ENCODE measurements at places on chromosomes 11 and 22. TPM values are rescaled to one million over a fixed set of nuclear protein-coding genes. Genes with fewer than 3 reads are reported as not detected.

The SCGB1A1 gene
- total RNA-seq: not detected

The EFEMP2 gene
- 9.0 TPM for total RNA-seq

- peaks cover 2% of the 10 kb centered on the region for H3K4me1 ChIP-seq
- H3K27me3 ChIP-seq: peaks cover 6% of the 10 kb centered on the region
- H3K4me3 ChIP-seq: no peak overlapping the region
Measured at GRCh38 chr11:86740628-86741483, 59.5 kb upstream of the PRSS23 start.

DNA sequence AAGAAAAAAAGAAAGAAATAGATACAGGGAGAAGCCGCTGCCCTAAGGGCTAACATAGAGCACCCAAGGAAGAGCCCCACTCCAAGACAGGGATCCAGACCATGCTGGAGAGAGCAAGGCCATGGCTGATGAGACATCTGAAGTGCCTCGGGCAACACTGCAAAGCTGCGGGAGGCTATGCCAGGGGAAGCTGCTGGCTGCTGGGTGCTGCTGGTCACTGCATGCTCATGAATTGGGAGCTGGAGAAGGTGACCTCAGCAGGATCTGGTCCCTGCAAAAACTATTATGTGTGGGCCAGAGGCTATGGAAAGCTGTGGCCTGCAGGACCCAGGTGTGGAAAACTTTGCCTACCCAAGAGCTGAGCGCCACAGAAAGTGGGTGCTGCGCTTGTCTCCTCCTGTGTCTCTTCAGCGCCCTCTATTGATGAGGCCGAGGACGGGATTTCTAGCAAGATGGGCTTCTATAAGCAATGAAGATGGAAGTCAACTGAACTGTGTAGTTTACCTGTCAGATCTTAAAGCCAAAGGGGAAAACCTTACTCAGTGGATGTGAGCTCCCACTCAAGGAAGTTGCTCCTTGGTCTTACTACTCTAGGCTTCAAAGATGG lies 17.3 kb upstream of the SLC29A2 start:
- DNase-seq: peak; percentile 87
- H3K4me1 ChIP-seq: peaks cover 10% of the 10 kb centered on the region
- no peak overlapping the region for H3K4me3 ChIP-seq
- peaks cover 5% of the 10 kb centered on the region for H3K27me3 ChIP-seq
- no peak overlapping the region for H3K27ac ChIP-seq

The TYMP gene
- total RNA-seq: 92.2 TPM

Data from activated CD4-positive, alpha-beta T cell treated with anti-CD3 and anti-CD28 coated beads, Interleukin-2, amount 10 ng/mL, durations not matched to agents 7 days and 5 days (primary cell).